ENCODE measurements at places on chromosomes 7 and 10.

DNA sequence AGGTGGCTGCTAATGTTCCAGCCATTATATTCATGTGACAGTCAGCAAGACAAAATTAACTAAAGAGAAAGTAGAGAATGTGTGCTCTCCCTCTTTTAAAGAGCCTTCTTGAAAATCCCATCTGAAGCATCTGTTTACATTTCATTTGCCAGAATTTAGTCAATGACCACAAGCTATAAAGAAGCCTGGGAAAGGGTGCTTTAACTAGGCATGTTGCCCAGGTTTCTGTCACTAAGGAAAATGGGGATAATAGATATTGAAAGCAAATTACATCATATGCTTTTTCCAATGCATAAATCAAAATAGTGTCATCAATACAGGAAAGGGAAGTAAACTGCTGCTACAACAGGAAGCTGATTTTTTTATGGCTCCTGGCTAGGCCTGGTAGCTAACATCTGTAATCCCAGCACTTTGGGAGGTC, 67.7 kb downstream of the ELAPOR2 start:
- no peak for DNase-seq

GRCh38 chr7:142703655-142704305, 45.5 kb upstream of the PRSS1 start:
- no peak for DNase-seq

- DNase-seq = no peak
Observed at GRCh38 chr10:127576740-127577161, 27.6 kb downstream of the NPS start.

GRCh38 chr7:138907850-138908249, 73.3 kb downstream of the KIAA1549 start:
- DNase-seq = no peak

- DNase-seq = no peak
Observed at GRCh38 chr7:88101769-88102168, 118.1 kb downstream of the SRI start.

DNA sequence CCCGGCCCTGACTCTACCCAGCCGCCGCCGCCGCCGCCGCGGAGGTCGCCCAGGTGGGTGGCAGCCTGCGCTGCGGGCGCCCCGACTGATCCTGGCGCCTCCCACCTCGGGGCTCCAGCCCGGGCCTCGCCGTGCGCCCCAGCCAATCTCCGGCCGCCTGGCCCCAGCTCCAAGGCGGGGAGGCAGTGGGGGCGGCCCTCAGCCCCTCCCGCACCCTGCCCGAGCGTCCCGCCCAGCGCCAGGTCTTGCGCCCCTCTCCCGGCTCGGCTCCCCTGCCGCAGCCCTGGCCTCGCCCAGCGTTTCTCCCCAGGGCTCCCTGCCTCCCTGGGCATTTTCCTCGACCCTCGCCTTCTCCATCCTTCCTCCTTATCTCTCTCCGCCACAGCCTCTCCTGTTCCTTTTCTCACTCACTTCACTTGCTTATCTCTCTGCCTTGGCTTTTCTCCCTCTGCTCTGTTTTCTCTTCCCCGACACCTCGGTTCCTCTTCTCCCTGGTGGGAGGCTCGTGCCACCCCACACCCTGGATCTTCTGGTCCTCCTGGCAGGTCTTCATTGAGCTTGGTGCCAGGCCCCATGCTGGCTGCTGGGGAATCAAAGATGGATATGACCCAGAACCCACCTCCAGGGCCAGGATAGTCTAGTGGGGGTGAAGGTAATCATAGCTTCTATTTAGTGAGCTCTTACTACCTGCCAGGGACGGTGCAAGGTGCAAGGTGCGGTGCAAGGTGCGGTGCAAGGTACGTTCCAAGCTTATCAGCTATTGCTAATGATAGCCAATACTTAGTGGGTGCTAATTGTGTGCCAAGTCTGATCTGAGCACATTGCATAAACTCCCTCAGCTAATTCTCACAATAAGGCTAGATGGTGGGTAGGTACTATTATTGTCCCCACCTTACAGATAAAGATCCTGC, at the start of gene SFRP5:
SFRP5 (minus strand) TSS at position 87 of the 911 bp plus-strand sequence. CDS start 166 bp downstream, outside the sequence.
- DNase-seq = no peak

DNA sequence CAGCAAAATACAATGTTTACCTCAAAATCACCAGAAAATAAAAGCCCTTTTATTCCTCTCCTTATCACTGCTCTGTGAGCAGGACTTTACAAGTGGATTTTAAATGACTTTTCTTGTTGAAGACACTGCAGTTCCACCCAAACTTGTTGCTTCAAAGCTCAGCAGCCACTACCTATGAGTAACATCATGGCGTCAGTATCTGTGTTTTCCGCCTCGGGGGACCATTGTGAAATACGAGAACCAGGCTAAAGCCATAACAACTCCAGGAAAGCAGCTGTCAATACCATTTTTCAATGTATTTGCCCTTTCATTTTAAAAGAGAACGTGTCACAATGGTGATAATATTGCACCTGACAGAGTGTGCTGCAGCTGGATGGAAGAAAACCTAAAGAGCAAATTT, 284.0 kb upstream of the RNF32 start:
- DNase-seq = no peak

- DNase-seq = no peak
Observed at GRCh38 chr7:116524609-116525297, at the start of gene CAV1. CAV1 (plus strand) TSS chr7:116525036; CDS start chr7:116525063, 27 bp downstream.

GRCh38 chr10:73211106-73211811, 35.8 kb downstream of the DNAJC9 start:
- no peak for DNase-seq

GRCh38 chr7:38052786-38053185, 125.3 kb upstream of the STARD3NL start:
- DNase-seq = no peak

GRCh38 chr10:110502072-110502845, 4.6 kb downstream of the DUSP5 start:
- no peak for DNase-seq

DNA sequence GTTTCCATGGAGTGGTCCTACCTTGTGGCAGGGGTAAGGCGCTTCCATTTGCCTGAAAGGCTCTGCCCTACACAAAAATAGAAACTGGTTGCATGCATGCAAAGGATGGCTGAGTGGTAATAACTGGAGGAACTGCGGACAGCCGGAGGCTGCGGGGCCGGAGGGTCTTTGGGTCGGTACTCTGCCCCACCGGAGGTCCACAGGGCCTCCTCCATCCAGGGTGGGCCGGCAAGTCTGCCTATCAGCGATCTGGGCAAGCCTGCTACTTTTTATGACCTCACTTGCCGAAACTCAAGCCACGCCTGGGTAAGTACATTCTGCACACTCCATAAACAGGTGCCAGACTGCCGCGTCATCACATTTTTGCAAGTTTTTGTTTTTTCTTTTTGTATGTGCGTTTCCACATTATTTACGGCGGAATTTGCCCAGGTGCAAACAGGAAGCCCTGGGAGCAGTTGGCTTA, 30.0 kb downstream of the TACC2 start:
- DNase-seq = no peak

DNA sequence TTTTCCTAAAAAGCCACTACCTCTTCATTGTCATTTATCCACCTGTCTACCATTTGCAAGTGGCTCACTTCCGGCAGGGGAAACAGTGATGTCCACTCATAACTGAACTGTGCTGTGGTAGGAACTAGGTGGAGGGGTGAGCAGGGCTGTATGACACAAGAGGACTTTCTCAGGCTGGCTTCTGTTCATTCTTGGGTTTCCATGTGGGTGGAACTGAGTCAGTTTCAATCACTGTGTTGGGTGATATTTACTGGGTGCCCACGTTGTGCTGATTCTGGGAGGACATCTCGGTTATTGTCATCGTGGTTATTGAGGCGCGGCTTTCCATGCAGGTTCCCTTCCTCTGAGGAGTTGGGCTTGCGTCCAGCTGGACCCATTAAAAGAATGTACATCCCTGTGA, 38.8 kb downstream of the RAMP3 start:
- no peak for DNase-seq

GRCh38 chr10:19845503-19846368, 29.5 kb downstream of the PLXDC2 start:
- no peak for DNase-seq

DNA sequence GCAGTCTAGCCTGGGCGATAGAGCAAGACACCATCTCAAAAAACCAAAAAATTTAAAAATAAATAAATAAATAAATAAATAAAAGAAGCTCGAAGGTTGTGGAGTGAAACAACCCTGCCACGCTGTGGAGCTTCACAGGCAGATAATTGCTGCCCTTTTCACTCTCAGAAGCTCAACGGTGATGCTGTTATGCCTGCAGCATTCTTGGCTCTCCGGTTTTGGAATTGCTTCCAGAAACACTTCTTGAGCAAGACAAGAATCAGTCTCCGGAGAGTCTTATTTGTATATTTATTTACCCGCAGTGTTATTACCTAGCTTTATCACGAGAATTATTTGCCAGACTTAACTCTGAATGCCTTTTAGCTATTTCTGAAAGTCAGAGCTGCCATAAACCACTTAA, 40.5 kb upstream of the UBE2H start:
- DNase-seq = no peak

DNA sequence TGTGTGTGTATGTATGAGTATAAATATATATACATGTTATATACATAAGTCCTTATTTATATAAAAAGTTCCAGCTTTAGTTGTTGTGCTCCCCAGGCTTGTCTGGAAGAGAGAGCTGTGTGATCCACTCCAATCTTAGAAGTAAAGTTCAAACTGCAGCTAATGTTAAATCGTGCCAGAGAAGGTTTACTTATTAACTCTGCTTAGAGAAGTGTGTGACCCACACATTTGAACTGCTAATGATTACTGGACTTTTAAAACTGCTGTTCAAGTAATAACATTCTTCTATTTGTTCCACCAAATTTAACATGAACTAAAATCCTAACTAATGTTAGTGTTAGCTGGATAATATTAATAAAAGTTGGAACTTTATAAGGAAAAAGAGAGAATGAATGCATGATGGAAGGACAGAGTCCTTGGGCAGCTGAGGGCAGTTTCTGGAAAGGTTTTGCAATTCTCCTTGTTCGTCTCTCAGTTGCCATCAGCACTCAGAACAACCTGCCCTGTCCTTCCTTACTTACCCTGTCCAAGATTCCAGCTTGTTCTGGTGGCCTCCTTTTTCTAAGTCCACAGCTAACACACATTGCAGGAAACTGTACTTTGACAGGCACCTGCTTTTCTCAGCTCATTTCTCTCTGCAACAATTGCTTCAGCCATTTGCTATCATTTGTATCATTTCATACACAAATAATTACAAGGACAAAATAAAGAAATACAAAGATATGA, 162.6 kb downstream of the FAM107B start:
- no peak for DNase-seq

- no peak for DNase-seq
Observed at GRCh38 chr7:116216956-116217571, 6.7 kb downstream of the TES start.

- DNase-seq = no peak
Observed at GRCh38 chr7:24702755-24703154, 54.5 kb downstream of the GSDME start.

- DNase-seq = peak; percentile 25
Observed at GRCh38 chr10:110681023-110681681, 37.0 kb downstream of the RBM20 start.

Data from T-helper 1 cell (primary cell).